Activated T-helper 1 cell treated with Interleukin-2 at 50 U/mL for 16 hours (primary cell): ENCODE measurements at places on chromosomes 13 and 19.

DNA sequence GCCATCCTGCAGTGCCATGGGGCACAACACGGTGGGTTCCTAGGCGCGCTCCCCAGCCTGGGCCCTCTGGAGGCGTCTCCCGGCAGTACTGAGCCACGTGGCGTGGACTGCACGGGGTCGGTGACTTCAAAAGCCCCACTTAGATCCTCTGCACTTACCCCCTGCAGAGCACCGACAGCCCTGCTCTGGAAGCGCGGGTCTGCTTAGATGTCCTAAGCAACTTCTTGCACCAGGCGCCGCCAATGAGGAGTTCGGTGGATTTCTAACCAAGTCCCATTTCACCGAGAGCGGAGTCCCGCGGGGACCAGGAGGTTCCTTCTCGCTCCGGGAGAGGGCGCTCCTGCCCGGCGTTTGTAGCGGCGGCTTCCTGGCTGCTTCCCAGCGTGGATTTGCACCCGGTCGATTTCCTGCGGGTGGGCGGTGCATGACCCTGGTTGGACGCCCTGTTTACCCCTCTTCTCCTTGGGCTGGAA is 25.2 kb upstream of the ZNF845 start:
- DNase-seq, result no peak

GRCh38 chr13:36865265-36865664 is 46.2 kb downstream of the RFXAP start:
- DNase-seq, result no peak

DNA sequence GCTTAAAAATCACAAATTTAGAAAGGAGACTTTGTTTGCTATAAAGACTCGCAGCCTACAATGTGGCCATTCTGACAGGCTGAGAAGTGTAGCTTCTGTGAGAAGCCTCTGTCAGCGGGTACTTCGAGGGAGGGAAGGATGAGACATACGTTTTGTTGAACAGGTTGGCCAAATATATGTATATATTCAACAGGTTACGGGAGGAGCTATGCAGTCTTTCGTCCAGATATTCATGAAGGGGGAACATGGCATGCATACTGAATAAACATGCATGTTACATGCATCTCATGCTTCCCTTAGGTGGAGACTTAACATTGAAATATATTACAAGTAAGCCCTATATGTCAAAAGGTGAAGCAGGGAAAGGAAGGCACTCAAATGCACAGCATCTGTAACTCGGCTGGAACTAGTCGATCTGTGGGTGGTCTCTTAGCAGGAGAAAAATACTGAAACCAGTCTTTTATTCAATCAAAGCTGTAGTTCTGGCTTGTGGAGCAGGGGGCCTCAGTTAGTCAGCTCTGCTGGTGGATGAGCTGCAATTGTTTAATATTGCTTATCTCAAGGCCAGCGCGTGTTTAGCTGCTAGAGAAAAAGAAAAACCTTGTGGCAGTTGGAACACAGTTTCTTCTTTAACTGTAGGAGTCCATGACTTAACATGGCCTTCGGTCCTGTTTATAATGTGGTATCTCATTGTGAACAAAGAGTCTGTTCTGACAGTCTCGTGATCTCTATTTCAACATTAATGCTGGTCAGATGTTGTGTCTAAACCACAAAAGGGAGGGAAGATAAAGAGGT is 94.3 kb downstream of the FAM216B start:
- no peak for DNase-seq

GRCh38 chr19:16825312-16826052 is 3.7 kb upstream of the SIN3B start:
- no peak for DNase-seq

DNA sequence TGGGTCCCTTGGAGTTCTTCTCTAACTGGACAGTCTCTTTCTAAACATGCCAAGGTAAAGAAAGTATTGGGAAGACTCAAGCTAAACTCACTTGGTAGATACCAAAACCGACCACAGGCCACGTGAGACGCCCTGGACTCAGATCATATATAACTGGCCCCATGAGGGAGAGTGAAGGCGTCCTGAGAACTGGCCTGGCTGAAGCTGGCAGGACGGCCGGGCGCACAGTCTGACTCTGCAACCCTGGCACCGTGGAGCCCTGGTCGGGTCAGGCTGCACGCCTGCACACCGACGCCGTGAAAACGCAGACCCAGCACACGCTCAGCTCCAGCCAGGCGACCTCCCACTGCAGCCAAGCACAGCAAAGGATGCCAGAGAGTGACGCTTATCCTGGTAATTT is 122.5 kb upstream of the SPACA7 start:
- DNase-seq, result no peak

DNA sequence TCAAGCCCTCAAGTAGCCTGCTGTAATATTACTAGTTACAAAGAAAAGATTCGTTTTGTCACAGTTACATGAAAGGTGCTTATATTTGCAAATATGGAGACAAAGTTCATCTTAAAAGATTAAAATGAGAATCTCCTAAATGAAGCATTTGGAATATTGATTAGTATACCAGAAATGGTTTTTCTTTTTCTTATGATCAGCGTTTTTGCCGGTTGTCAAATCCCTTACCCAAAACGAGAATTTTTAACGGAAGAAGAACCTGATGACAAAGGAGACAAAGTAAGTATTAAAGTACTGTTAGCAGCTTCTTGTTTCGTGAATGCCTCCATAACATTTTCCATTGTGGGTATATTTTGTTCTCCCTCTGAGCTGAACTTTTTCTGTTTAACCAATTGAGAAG is 147.1 kb downstream of the CDK8 start:
- no peak for DNase-seq

GRCh38 chr13:43180837-43181236 is 157.5 kb downstream of the DNAJC15 start:
- DNase-seq, result no peak

DNA sequence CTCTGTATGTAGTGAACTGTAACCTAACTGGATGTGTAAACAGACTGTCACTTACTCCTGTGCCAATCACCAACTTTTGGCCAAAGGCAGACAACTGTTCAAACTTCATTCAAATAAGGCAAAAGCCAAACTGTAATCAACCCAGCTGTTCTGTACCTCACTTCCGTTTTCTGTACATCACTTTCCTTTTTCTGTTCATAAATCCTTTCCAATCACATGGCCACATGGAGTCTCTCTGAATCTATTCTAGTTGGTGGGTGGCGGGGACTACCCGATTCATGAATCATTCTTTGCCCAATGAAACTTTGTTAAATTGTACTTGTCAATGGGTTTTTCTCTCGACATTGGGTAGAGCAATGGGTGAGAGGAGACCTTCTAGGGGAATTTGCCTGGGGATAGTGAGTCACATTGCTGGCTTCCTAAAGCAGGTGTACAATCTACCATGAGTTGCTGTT is 178.3 kb upstream of the RFC3 start:
- no peak for DNase-seq

- DNase-seq, result no peak
These were observed 63.1 kb downstream of the CEBPG start for GRCh38 chr19:33436360-33437345.

GRCh38 chr13:39107561-39107960 is 69.3 kb downstream of the NHLRC3 start:
- no peak for DNase-seq

DNA sequence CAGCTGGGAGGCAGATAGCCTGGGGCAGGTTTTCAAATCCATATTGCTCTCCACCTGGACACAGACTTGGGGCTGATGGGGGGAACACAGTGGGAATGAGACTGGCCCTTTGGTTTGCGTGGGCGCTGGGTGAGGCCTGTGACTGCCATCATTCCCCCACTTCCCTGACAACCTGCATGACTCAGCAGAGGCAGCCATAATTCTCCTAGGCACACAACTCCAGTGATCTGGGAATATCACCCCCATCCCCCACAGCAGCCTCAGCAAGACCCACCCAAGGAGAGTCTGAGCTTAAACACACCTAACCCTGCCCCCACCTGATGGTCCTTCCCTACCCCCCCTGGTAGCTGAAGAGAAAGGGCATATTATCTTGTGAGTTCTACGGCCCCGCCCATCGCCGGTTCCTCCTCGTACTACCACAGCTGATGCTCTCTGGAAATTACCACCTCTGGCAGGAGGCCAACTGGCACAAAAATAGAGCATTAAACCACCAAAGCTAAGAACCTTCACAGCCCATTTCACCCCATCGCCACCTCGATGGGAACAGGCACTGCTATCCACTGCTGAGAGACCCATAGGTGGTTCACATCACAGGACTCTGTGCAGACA is 71.0 kb downstream of the RNF17 start:
- DNase-seq, result no peak

DNA sequence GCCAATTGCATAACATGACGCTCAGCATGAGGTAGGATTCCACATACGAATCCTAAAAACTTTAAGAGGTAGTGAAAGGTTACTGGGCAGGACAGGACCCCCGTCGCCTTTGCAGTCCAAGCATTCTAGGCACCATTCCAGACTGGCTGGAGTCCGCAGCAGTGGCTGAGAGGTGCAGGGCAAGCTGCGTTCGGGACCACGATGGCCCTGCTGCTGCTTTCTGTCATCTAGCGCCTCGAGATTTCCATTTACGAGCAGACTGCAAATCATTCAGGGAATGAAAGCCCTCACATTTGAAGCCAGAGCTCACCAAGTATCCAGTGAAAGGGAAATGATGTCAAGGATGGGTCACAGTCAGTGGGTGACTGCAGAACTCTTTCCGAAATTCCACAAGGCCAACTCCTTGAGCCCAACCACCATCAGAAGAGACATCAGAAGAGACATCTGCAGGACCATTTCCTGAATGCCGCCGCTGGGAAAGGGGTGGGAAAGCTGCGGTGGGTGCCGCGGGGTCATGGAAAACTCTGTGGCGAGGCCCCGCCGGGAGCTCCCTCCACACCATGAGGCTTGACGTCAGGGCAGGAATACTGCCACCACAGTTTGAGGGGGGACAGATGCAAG is 88.3 kb downstream of the COL4A1 start:
- no peak for DNase-seq

GRCh38 chr13:52125547-52125946 is 3.3 kb downstream of the NEK5 start:
- no peak for DNase-seq

DNA sequence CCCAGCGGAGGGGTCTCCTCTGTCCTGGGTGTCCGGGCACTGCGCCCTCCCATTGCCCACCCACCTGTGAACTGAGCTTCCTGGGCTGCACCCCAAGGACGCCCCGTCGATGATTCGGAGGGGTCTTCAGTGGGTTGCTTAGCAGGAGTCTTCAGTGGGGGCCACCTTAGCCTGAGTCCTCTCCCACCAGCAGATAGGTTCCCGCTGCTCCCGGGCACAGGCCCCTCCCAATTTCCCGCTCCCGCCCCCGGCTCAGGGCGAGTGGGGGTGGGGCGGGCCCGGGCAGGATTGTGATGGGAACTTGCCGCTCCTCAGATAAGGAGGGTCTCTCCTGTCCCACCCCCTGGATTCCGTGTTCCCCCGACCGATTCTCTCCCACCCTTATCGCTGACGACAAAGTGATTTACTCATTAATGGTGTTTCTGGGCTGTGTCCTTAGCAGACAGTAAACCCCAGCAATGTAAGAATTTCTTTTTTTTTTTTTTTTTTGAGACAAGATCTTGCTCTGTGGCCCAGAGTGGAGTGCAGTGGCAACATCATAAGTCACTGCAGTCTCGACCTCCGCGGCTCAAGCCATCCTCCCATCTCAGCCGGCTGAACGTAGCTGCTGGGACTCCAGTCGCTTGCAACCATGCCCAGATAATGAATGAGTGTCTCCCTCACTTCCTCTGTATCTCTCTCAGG is 655 bp upstream of the S1PR5 start:
- DNase-seq, result no peak

DNA sequence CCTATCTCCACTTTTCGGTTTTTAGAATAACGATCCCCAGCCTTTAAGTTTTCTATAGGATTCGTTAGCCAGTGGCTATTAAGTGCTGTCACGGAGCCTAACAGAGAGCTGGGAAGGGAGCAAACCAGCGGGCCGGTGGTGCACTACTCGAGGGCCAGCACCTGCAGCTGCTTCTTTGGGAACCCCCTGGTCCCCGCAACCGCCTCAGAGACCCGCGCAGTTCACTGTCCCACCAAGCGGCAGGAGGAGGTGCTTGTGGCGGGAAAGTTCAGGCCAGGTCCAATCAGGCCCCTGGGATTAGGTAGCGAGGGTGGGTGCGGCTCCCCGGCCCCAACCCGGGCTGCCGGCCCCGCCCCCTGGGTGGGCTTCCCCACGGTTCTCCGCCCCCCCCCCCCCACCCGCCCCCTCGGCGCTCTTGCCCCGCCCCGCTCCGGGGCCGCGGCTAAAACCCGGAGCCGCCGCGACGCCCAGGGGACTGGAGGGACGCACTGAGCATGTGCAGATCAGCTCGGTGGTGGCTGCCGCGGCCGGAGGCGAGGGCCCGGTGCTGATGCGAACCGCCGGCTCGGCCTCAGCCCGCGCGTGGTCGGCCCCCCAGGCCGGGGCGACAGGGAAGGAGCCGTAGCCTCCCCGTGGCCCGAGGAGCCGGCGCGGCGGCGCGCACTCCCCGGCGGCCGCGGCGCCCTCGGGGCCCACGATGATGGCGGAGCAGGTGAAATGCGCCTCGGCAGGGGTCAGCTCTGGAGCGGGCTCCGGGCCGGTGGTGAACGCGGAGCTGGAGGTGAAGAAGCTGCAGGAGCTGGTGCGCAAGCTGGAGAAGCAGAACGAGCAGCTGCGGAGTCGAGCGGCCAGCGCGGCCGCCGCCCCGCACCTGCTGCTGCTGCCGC is at the start of gene SLAIN1:
Gene SLAIN1, plus strand, starts transcription at position 471 of the 887 bp plus-strand sequence. Its CDS starts 227 bp downstream, at position 698.
- DNase-seq, result peak; percentile 77

DNA sequence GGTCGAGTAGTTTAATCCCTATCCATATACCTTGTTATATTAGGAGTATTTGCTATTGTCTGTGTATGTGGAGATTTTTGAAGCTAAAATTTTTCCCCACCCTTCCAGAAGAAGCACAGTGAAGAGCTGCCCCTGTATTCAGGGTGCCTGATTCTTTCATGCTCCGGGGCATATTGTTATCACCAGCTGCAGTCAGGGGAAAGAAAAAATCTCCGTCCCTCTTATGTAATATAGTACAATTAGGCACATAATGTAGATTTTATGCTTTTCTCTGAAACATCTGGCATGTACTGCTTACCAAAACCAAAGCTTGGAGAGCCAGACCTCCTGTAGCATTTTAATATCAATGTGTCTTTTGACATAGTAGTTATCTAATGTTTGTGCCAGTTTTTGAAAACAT is 214.9 kb upstream of the EDNRB start:
- no peak for DNase-seq

DNA sequence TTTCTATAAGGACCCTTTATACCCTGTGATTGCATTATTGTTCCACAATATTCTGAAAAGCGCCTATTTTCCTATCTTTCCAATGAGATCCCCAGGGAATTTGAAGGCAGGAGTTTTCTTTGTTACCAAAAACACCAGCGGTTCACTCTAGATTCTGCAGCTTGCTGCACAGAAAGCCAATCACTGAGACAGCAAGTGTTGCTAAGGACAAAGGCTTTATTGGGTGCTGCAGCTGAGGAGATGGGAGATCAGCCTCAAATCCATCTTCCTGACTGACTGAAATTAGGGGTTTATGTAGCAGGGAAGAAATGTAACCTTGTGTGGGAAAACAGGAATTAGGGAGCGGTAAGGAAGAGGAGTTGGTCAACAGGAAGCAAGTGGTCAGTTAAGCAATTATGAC is 42.6 kb upstream of the MYO16 start:
- DNase-seq, result no peak

GRCh38 chr13:63909726-63910375 is 2494.2 kb upstream of the PCDH20 start:
- no peak for DNase-seq

GRCh38 chr19:15615526-15615925 is 508 bp downstream of the CYP4F8 start:
- no peak for DNase-seq
